ENCODE measurements at places on chromosomes 2 and 18.

DNA sequence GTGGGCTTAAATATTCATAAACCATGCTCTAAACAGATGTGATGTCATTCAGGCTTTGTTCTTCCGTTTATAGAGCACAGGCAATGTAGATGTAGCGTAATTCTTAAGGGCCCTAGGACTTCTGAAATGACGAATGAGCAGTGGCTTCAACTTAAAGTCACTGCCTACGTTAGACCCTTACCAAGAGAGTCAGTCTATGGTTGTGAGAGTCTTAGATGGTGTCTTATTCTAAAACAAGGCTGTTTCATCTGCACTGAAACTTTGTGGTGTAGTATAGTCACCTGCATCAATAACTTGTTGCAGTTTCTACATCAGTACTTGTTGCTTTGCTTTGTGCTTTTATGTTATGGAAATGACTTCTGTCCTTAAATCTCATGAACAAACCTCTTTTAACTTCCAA, 56.0 kb downstream of the PIK3C3 start:
- no peak for DNase-seq

- peak; percentile 44 for DNase-seq
Measured at GRCh38 chr18:23284629-23285028, 149.3 kb downstream of the CABLES1 start.

GRCh38 chr18:79786304-79786703, 11.4 kb upstream of the KCNG2 start:
- no peak for DNase-seq

GRCh38 chr18:9596226-9596625, 18.1 kb downstream of the PPP4R1 start:
- no peak for DNase-seq

- DNase-seq, result no peak
Measured at GRCh38 chr2:39547811-39548719, 111.0 kb upstream of the MAP4K3 start.

- peak; percentile 75 for DNase-seq
Measured at GRCh38 chr2:230602562-230603230, 109.9 kb upstream of the CAB39 start.

DNA sequence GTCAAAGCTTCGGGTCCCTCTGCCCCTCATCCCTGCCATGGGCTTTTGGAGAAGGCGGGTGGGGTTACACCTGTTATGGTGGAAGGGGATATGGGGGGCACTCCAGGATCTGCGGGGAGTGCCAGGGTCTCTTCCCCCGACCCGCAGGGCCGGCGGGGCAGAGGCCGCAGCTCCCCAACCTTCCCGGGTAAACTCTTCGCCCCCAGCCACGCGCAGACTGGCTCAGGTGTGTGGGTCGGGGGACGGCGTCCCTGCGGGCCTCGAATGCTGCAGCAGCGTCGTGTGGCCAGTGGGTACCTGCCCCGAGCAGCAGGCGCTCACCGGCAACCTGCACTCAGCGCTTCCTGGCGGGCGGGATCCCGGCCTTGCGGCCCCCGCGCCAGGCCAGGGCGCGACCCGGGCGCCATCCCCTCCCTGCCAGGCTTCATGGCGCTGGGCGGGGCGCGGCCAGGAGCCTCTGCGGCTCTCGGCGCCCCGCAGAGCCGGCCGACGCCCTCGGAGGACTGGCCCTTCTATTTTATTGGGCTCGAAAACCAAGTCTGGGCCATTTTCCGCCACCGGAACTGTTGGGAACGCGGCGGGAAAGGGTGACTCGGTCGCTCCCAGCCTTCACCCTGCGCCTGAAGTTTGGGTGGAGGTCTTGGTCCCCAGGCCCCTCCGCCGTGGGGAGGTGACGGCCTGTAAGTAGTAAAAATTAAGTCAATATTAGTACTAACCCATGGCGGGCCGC, 4.5 kb downstream of the GBX2 start:
- no peak for DNase-seq

DNA sequence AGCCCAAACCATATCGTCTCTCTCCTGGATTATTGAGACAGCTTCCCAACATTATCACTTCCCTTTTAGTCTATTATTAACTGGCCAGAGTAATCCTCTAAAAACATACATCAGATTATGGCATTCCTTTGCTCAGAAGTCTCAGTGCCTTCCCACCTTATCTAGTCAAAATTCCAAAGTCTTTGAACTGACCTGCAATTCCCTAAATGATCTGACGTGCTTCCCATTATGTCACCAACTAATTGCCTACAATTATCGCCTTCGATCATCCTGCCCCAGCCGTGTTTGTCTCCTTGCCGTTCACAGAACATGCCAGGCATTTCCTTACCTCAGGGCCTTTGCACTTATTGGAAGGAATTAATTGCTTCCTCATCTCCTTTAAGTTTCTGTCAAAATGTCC, 332.4 kb downstream of the IRS1 start:
- DNase-seq, result no peak

DNA sequence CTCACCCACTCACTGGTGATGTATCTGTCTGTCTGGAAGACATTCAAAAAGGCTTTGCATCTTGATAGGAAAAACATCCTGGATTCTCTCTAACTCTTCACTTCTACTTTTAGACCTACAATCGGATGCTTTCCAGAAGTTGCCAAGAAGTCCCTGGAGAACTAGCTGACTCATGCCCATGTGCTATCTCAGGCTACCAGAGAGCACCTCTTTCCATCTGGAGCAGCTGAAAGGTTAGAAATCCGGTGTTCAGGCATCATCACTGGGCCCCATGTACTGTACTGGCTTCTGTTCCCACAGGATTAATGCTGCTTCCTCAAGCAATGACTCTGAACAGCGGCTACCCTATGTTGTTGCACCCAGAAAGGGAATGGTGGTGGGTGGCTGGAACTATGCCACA, 259.0 kb downstream of the NBAS start:
- no peak for DNase-seq

DNA sequence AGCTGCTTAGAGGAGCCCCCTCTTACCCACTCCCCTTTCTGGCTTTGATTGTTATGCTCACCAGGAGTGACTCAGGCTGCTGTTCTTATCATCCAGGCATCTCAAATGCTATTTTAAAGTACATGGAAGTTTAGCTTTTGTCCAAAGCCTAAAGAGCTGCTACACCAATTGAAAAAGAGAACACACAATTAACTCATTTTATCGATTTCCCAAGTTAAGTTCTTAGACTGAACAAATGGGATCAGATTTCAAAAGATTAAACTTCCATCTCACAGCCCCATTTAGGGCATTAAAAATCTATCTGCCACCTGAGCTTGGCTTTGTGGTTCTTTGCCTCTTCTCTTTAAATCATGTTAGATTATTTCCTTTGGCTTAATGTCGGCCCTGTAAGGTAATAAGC, 81.2 kb downstream of the MYO5B start:
- DNase-seq, result no peak

DNA sequence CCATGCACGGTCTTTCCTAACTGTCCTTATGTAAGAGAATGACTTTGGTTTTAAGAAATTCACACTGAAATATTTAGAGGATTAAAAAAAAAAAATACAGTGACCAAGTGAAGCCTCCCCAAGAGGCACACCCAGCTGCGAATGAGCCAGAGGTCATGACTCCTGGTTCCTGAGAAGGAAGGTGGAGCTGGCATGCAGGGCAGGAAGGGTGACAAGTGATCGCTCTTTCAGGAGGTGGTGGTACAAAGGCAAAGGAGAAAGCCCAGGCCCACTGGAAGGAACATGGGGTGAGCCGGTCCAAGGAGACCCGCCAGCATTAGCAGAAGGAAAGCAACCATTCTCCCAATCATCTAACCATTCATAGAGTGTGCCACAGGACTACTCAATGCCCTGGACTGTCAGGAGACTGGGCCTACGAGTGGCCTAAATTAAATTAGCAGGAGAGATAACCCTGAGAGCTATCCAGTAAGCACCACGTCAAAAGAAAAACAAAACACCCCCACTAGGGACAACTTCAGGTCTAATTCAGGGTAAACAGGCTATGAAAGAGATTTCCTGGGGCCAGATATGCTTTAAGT, 7.8 kb downstream of the INO80C start:
- DNase-seq, result no peak

- DNase-seq, result no peak
Measured at GRCh38 chr18:57901825-57902589, 98.9 kb upstream of the ATP8B1 start.

DNA sequence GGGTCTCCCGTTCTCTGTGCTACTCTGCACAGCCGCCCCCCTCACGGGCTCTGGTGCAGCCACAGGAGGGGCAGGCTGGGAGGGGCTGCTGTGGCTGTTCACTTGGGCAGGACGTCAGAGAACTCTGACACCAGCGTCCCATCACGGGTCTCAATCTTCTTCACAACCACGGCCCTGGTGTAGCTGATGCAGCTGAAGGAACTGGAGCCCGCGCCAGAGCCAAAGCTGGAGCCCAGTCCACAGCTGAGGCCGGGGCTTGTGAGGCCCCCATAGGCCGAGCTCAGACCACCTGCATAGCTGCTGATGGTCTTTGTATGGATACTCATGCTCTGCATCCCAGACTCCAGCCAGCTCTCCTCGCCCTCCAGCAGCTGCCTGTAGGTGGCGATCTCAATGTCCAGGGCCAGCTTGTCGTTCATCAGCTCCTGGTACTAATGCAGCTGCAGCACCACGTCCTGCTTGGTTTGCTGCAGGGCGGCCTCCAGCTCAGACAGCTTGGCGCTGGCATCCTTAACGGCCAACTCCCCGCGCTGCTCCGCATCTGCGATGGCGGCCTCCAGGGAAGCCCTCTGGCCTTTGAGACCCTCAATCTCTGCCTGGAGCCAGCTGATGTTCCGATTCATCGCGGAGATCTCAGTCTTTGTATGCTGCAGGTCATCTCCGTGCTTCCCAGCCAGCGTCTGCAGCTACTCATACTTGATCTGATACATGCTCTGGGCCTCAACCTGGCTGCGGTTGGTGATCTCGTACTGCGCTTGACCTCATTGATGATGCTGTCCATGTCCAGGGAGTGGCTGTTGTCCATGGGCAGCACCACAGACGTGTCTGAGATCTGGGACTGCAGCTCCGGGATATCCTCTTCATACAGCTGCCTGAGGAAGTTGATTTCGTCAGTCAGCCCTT, 7.4 kb upstream of the DUSP19 start:
- DNase-seq, result peak; percentile 21

DNA sequence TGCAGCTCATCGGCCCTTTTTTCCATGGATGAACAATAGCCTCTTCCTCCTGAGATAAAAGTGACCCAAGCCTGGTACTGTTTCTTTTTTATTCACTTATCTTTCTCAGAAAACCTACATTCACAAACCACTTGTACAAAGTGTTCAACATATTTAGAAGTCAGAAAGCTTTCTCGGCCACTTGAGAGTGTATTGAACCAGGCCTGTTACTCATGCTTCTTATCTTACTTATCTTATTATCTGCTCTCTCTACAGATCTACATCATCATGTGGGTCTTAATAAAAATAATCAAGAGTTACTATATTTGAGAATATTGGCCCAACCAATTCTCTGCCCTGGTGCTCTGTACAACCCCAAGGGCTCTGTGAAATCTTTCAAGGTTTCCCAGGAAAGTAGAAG, 242.1 kb downstream of the MREG start:
- no peak for DNase-seq

- DNase-seq, result no peak
Measured at GRCh38 chr2:237660381-237660900, 33.1 kb downstream of the LRRFIP1 start.

DNA sequence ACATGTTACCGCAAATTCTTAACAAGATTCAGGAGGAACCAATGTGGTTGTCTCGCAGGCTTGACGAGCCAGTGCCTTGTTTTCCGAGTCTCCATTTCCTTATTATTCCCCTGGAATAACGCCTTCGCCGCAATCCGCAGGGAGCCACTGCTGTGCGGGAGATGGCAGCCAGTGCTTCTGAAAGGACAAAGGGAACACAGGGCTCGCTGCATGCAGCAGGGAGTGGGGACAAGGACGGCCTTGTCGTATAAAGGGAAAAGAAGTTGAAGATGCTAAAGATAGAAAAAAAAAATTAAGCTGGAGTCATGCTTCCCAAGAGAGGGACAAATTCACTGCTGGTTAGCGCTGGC, 221.4 kb downstream of the NDUFA10 start:
- no peak for DNase-seq

GRCh38 chr18:29779096-29779495, 1263.4 kb downstream of the DSC3 start:
- DNase-seq, result no peak

GRCh38 chr2:69952336-69953115, 8.9 kb downstream of the ASPRV1 start:
- DNase-seq, result no peak

DNA sequence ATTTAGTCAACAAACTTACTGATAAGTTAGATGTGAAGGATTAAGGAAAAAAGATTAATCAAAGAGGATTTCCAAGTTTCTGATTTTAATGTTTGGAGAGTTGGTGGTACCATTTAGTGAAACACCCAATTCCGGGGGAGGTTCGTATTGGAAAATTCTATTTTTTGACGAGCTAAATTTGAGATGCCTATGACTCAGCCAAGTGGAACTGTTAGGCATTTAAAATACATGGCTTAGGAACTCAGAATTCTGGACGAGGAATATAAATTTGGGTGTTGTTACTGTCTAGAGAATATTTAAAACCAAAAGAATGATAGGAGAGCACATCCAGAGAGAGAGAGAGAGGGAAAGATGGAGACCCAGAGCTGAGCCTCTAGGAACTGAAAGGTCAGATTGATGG, 103.6 kb downstream of the TMX3 start:
- DNase-seq, result no peak

GRCh38 chr18:6728809-6729246, 688 bp upstream of the ARHGAP28 start:
- no peak for DNase-seq

DNA sequence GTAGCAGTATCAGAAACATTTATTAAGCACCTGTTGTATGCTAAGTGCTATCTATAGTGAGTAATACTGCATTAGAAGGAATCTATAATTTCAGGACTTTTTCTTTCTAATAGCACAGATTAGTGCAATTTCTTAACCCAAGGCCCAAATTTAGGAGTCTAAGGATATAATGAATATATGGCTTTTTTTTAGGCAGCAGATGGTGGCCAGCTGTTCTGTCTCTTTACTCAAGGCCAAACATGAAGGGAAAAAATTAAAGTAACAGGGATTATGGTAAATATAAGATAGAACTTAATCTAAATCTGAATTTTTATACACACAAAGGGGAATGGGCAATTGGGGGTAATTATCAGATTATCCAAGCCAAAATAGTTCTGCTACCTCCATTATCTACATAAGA, 230.6 kb upstream of the SP5 start:
- DNase-seq, result no peak

GRCh38 chr2:240455647-240456446, 20.4 kb downstream of the GPC1 start:
- no peak for DNase-seq
